Memory B cell (primary cell): ENCODE measurements at places on chromosomes 1 and 21.

DNA sequence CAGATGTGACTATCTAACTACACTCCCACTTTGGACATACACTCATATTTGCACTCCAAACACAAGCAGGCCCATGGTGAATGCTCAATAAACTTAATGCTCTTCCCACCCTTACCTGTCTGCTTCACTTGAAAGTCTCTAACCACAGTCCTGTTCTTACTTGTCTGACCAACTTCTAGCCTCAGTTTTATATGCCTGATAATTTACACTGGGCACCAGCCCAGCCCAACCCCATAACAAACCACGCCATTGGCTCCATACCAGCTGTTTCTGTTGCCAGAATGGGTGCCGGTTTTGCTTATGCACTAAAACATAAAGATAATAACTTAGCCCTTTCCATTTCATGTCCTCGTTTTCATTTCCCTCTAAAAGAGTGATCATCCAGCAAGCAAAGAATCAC is 395.4 kb downstream of the NTNG1 start:
- no peak for DNase-seq

GRCh38 chr1:185104083-185104482 is 52.7 kb downstream of the TRMT1L start:
- no peak for DNase-seq

DNA sequence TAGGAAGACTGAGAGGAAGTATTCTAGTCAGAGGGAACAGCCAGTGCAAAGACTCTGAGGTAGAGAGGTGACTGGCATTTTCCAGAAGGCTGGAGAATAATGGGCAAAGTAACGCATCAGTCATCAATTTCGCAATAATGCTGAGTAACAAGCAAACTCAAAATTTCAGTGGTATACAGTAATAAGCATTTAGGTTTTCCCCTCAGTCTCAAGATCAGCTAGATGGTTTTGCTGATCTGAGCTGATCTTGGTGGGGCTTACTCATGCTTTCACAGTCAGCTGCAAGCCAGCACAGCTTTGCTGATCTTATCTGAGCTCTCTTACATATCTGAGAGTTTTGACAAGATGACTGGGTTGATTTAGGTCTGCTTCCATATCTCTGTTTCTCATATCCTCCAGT is 108.7 kb downstream of the TSEN15 start:
- no peak for DNase-seq

DNA sequence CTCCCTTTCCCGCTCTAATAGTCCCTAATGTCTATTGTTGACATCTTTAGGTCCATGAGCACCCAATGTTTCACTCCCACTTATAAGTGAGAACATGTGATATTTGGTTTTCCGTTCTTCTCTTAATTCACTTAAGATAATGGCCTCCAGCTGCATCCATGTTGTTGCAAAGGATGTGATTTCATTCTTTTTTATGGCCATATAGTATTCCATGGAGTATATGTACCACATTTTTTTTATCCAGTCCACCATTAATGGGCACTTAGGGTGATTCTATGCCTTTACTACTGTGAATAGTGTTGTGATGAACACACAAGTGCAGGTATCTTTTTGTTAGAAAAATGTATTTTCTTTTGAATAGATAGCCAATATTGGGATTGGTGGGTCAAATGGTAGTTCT is 126.0 kb upstream of the RAB3GAP2 start:
- DNase-seq: no peak

DNA sequence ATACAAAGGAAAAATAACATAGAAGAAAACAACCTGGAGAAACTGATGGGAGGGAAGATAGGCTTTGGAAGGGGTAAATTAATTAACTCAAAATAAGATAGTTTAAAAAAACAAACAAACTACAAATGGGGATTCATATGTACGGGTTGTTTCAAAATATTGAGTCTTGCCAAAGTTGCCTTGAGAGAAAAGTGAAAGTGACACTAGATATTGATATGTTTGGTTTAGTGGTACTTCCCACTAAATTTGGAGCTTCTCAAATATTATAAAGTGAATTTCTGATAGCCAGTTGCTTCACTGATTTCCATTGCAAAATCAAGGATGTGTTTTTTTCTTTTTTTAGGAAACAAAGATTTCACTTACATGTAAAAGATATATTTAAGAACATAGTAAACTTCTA is 149.5 kb upstream of the RUNX1 start:
- DNase-seq: no peak

GRCh38 chr1:13860031-13860430 is 160.0 kb downstream of the PRDM2 start:
- no peak for DNase-seq
